ENCODE measurements at places on chromosomes 13 and 19. TPM values are rescaled to one million over a fixed set of nuclear protein-coding genes. Genes with fewer than 3 reads are reported as not detected.

- DNase-seq, result peak; percentile 98
- no peaks in the 10 kb centered on the region for H3K27me3 ChIP-seq
- peaks cover 5% of the 10 kb centered on the region for H3K4me1 ChIP-seq
- H3K36me3 ChIP-seq, result peaks cover 6% of the 10 kb centered on the region
- peak within 1 kb of the TSS; percentile 85 for H3K4me3 ChIP-seq
Measured at GRCh38 chr19:20039203-20039723, at the start of gene ZNF682. TSS of gene ZNF682 (minus strand) at chr19:20039505. CDS start at chr19:20039345, 160 bp downstream.

- peaks cover 26% of the 10 kb centered on the region for H3K4me1 ChIP-seq
- H3K27me3 ChIP-seq, result no peaks in the 10 kb centered on the region
- H3K27ac ChIP-seq, result peak overlapping the region; percentile 72
Measured at GRCh38 chr19:48965806-48966540, 864 bp downstream of the FTL start.

DNA sequence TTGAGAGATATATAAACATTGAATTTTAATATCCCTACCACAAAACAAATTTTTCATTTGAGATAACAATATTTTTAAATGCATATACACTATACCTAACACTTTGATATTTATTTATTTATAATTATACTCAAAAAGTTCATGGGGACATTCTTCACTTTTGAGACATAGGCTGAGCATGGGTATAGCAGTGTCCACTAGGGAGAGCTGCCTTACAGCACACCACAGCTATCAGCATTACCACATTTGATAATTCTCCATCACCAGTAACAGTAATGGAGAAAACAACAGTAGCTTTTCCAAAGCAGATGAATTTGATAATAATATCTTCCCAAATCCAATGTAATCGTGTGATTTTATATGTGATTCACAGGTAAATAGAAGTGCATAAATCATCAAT, 626.1 kb downstream of the DACH1 start:
- no peak overlapping the region for H3K27ac ChIP-seq
- H3K27me3 ChIP-seq, result no peaks in the 10 kb centered on the region
- H3K36me3 ChIP-seq, result no peaks in the 10 kb centered on the region

- peaks cover 25% of the 10 kb centered on the region for H3K4me1 ChIP-seq
- H3K36me3 ChIP-seq, result peaks cover 1% of the 10 kb centered on the region
- no peak for DNase-seq
- H3K27ac ChIP-seq, result peak within 1 kb of the TSS; percentile 81
- no peaks in the 10 kb centered on the region for H3K27me3 ChIP-seq
Measured at GRCh38 chr19:17245535-17245984, at the start of gene NR2F6. TSS of gene NR2F6 (minus strand) at chr19:17245919. CDS start at chr19:17245220, 699 bp downstream.

- H3K27ac ChIP-seq, result no peak overlapping the region
- H3K27me3 ChIP-seq, result no peaks in the 10 kb centered on the region
- no peak for DNase-seq
Measured at GRCh38 chr13:25429466-25429865, 57.7 kb downstream of the ATP8A2 start.

DNA sequence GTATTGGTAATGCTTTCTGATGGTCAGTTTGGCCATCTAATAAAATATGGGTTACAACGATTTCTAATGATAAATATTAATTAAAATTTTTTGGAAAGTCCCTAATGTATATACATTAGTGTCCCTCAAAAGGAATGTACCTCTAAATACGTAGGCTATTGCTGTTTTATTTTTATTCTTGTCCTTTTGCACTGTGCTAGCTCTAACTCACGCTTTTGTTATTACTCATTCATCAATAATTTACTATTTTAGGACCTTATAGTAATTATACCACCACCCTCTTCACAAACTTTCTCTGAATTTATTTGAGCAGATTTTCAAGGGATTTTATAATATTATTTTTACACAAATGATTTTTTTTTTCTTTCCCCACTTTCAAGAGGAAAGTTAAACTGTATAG, 795.9 kb upstream of the PCDH9 start:
- no peaks in the 10 kb centered on the region for H3K36me3 ChIP-seq
- no peaks in the 10 kb centered on the region for H3K4me1 ChIP-seq
- H3K27ac ChIP-seq, result no peak overlapping the region
- no peaks in the 10 kb centered on the region for H3K27me3 ChIP-seq

GRCh38 chr19:15721268-15721667, 6.6 kb upstream of the OR10H2 start:
- no peak overlapping the region for H3K4me3 ChIP-seq
- no peaks in the 10 kb centered on the region for H3K4me1 ChIP-seq
- no peak overlapping the region for H3K27ac ChIP-seq
- DNase-seq, result no peak
- no peaks in the 10 kb centered on the region for H3K27me3 ChIP-seq

DNA sequence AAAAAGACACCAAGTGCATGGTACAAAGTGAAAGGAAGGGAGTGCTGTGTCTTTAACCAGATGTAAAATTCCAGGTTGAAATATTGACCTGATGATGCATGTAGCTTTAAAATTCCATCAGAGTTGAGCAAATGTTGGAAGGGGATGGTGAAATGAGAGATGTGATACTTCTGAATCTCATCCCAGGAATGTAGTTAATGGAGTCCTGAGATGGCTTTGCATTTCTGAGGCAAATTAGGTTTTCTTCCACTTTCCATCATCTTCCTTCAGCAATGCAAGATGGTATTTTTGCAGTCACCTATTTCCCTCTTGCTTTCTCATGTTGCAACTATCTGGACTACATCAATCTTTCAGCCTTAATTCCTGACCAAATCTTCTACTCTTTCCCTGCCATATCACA, 194.1 kb upstream of the MIR17HG start:
- H3K27me3 ChIP-seq, result no peaks in the 10 kb centered on the region
- no peaks in the 10 kb centered on the region for H3K36me3 ChIP-seq
- no peak for DNase-seq

GRCh38 chr19:38615007-38615581, 2.7 kb downstream of the MAP4K1 start:
- H3K27ac ChIP-seq, result no peak overlapping the region
- no peaks in the 10 kb centered on the region for H3K36me3 ChIP-seq

DNA sequence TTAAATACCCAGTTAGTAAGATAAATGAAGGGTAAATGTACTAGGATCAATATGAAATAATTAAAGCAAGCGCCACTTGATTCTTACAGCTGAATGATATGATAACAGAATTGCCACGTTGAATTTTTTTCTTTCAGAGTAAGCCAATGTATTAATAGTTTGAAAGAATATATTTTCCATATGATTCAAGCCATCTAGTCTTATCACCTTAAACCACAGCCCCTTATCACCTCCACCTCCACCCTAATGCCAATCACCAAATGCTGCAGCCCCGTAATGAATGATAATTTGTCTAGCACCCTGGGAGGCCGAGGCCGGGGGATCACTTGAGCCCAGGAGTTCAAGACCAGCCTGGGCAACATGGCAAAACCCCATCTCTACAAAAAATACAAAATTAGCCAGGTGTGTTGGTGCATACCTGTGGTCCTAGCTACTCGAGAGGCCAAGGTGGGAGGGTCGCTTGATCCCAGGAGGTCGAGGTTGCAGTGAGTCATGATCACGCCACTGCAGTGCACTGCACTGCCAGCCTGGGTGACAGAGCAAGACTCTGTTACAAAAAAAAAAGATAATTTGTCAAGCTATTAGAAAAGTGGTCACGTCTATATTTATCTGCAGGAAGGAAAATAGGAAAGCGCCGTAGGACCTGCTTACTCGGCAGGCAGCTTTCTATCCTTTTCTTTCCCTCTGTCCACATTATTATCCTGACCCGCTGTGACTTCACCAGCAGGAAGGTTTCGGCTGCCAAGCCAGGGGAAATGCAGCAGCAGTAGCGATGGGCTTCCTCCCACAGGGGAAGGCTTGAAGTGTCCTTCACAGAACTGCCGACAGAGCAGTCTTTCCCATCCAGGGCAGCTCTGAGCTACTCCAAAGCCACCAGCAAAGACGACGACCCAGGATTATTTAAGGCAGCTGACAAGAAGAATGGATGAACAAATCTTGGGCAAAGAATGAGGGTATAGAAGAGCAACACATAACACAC, 19.7 kb upstream of the CLN5 start:
- H3K36me3 ChIP-seq, result no peaks in the 10 kb centered on the region
- no peak overlapping the region for H3K4me3 ChIP-seq
- no peak for DNase-seq
- peaks cover 7% of the 10 kb centered on the region for H3K27me3 ChIP-seq
- H3K4me1 ChIP-seq, result peaks cover 2% of the 10 kb centered on the region

- H3K4me1 ChIP-seq, result peaks cover 8% of the 10 kb centered on the region
- no peaks in the 10 kb centered on the region for H3K36me3 ChIP-seq
- no peak overlapping the region for H3K27ac ChIP-seq
- no peak for DNase-seq
- H3K4me3 ChIP-seq, result no peak overlapping the region
Measured at GRCh38 chr19:5336195-5336965, 4.2 kb downstream of the PTPRS start.

GRCh38 chr13:93259527-93260080, 33.0 kb downstream of the GPC6 start:
- DNase-seq, result no peak
- H3K27me3 ChIP-seq, result no peaks in the 10 kb centered on the region
- H3K36me3 ChIP-seq, result no peaks in the 10 kb centered on the region
- H3K27ac ChIP-seq, result no peak overlapping the region
- H3K4me1 ChIP-seq, result peaks cover 27% of the 10 kb centered on the region

GRCh38 chr13:96544957-96545356, 449.3 kb downstream of the OXGR1 start:
- no peaks in the 10 kb centered on the region for H3K27me3 ChIP-seq
- no peak for DNase-seq
- no peak overlapping the region for H3K27ac ChIP-seq
- H3K4me3 ChIP-seq, result no peak overlapping the region

DNA sequence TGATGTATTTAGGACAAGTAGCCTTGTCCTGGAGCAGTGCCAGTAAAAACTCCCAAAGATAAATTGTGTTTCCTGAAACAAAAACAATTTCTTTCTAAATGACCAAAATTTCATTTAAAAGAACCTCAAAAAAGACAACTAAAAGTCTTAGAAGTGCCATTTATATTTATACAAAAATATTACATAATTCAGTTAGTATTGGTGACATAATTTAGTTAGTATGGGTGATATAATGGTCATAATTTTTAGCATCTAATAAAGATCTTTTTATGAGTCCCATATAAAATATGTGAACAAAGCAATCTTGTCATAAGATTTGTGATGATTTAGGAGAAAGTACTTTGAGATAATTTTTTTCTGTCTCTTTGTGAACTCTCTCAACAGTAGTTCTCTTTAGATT, 76.0 kb downstream of the ELF1 start:
- peaks cover 16% of the 10 kb centered on the region for H3K36me3 ChIP-seq
- no peak for DNase-seq
- no peak overlapping the region for H3K27ac ChIP-seq
- H3K4me1 ChIP-seq, result no peaks in the 10 kb centered on the region

GRCh38 chr13:99746637-99747402, 224.7 kb downstream of the ZIC5 start:
- no peaks in the 10 kb centered on the region for H3K27me3 ChIP-seq
- H3K36me3 ChIP-seq, result no peaks in the 10 kb centered on the region
- DNase-seq, result no peak
- no peak overlapping the region for H3K27ac ChIP-seq
- no peaks in the 10 kb centered on the region for H3K4me1 ChIP-seq

DNA sequence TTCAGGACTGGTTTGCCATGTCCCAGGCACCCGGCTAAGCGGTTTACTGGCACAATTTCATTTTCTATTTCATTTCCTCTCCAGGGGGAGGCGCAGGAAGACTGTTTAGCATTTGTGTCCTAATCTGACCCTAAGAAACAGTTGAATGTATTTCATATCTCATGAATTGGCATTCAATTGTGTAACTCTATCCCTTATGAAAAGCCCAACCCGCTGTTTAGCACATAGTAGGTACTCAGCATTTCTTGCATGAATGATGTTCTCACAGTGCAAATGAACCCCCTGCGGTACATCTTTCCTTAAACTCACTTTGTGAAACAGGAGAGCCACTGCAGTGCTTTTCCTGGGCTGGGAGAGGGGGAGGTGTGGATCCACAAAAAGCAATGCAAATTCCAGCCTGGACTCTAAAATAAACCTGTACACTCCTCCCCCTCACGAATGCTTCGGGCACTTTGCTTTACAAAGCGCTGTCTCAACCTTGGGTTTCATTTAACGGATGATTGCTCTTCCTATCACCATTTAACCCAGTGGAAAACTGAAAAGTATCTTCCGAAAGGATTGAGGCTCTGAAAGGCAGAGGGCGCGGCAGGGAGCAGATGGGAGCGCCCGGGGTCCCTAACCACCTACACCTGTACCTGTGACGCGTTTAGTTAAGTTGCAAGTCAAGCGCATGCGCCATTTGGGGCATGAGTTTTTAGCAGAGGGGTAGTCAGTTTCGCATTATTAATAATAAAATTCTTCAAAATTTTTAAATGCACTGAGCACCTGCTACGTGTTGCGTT, 1.2 kb upstream of the EEF2 start:
- peaks cover 15% of the 10 kb centered on the region for H3K4me1 ChIP-seq
- peak; percentile 68 for DNase-seq
- no peaks in the 10 kb centered on the region for H3K27me3 ChIP-seq
- H3K27ac ChIP-seq, result peak overlapping the region; percentile 63
- peak overlapping the region; percentile 99 for H3K4me3 ChIP-seq
- H3K36me3 ChIP-seq, result peaks cover 32% of the 10 kb centered on the region

DNA sequence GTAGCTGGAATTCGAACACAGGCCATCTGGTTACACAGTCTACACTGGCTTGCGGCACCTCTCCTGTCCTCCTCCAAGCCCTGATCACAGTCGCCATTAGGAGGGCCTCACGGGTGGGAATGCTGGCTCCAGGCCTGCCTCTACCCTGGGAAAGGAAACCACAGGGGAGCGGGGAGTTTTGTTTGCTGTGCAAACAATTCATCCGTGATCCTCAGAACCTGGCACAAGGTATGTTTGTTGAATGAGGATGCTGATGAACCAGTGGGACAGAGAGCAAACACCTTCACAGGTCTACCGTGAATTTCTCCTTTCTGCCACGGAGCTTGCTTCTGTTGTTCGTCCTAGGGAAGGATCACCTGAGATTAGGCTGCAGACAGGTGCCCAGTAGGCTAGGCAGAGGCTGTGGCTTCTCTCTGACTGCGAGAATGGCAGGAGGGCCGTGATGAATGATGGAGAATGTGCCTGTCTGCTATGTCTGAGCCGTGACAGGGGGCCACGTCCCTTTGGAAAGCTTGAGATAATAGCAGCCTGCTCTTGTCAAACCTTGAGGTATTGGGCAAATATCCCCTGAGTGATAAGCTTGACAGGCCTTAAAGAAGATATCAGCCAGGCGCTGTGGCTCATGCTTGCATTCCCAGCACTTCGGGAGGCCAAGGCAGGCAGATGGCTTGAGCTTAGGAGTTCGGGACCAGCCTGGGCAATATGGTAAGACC, 36.7 kb downstream of the PIN1 start:
- no peaks in the 10 kb centered on the region for H3K36me3 ChIP-seq
- no peak overlapping the region for H3K27ac ChIP-seq
- H3K4me1 ChIP-seq, result no peaks in the 10 kb centered on the region
- no peak for DNase-seq

MBD3L3 gene
- polyA plus RNA-seq, result not detected

KLK8 gene
- polyA plus RNA-seq, result not detected

ZNF808 gene
- 4.4 TPM for polyA plus RNA-seq

DENND1C gene
- 0.11 TPM for polyA plus RNA-seq

IGFL1 gene
- not detected for polyA plus RNA-seq

ARRDC5 gene
- not detected for polyA plus RNA-seq

LRFN3 gene
- polyA plus RNA-seq, result 5.4 TPM

RPS5 gene
- 3,905 TPM for polyA plus RNA-seq

CEBPA gene
- polyA plus RNA-seq, result 0.15 TPM

OR1I1 gene
- not detected for polyA plus RNA-seq

ZSCAN4 gene
- not detected for polyA plus RNA-seq

PRR22 gene
- polyA plus RNA-seq, result 0.91 TPM

TNNT1 gene
- polyA plus RNA-seq, result 39.5 TPM

UBE2L5 gene
- polyA plus RNA-seq, result 0.02 TPM

SMIM44 gene
- polyA plus RNA-seq, result not detected

Measured in SK-N-SH (cell line).